AML-193 (cell line): ENCODE measurements at places on chromosomes 5 and 9.

- DNase-seq = no peak
These were observed 2.1 kb upstream of the INPP5E start for GRCh38 chr9:136441681-136442245.

GRCh38 chr9:126752376-126752775, 52.5 kb upstream of the ZBTB43 start:
- no peak for DNase-seq

- no peak for DNase-seq
These were observed 116.5 kb downstream of the MVB12B start for GRCh38 chr9:126443144-126443543.

DNA sequence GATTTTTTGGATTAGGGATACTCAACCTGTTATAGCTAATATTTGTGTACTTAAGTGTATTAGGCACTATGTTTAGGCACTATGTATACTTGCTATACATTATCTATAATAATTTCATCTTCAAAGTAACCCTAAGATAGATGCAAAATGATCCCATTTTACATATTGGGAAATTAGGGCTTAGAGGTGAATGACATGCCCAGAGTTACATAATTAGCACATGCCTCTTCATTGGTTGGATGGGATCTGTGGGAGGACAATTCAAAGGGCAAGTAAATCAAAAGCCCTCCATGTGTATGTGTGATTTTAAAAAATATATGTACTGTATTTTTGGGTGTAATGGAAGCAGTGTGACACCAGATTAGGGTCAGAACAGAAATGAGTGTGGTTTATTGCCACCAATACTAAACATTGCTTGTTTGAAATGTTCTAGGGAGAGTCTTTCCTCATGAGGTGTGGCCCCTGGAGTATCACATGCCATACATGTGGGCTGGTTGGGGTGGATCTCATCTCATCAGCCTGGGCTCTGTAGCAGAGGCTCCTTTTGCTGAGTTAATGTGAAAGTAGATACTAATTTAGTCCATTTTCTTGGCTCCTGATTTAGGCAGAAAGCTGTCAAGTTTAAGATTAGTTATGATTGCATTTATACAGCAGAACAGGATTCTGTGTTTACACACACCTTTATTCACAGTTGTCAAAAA, 5.5 kb downstream of the C9orf85 start:
- DNase-seq = no peak

DNA sequence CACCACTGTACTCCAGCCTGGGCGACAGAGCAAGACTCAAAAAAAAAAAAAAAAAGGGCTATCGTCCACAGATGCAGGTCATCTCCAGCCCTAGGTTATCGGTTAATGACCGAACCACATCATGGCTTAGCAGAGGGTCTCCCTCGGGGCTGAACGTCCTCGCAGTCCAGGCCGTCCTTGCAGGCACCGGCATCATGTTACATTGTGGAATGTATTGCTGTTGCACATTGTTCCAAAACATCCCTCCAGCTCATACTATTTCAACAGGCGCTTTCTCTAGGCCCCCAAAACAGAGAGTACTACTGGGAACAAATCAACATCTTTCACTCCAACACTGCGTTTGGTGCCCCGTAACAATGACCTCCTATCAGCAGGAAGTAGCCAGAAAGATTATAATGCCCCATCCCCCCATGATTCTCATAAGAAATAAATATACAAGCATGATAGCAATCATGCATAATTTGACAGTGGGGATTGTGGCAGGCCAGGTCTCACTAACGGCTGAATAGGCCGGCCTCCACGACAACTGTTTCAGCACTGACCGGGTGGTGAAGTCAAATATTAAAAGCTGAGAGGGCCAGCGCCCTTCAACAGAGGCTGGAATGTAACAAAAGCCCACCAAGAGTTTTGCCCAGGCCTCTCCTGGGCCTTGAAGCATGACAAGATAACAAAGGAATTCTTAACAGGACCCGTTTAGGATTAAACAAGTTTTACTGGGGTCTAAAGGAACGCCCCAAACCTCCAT, 1.1 kb upstream of the LCN9 start:
- DNase-seq = no peak

DNA sequence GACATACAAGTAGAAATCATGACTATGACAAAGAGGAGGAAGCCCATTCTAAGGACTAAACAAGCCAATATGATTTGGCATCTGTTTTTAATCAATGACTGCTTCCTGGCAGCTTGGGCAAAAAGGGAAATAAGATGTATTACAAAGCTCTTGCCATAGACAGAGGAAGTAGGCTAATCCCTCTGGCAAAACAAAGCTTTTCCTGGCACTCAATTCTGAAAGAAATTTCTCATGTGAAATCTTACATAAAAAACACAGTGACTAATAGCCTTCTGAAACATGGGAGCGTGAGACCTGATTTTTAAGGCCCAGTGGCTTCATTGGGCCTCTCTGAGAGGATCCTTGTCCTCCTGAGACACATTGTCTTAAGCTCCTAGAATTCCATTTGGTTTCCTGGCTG, 93.6 kb downstream of the COL23A1 start:
- DNase-seq = peak; percentile 48

DNA sequence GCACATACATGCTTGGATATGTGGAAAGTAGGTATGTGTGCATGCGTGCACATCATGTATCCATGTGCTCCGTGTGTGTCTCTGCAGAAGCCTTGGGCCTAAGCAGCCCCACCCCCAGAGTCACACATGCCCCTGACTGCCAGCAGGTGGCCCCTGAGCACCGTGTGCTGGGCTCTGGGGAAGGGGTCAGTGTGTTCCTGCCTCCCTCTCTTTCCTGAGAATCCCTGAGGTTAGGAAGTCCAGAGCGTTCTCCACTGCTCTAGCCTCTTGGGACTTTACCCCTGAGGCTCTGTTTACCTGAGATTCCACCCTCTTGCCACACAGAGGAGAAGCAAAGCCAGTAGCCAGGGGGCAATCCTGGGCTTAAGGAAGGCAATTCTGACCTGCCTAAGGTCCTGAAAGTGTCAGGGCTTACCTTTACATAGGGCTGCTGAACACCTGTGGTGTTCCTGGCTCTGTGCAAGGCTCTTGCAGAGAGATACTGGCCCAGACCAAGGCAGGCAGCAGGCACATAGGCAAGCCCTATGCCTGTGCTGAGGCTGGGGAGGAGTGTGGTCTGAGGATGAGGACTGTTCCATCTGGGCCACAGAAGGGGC, 207.3 kb downstream of the TMEM38B start:
- DNase-seq = no peak

DNA sequence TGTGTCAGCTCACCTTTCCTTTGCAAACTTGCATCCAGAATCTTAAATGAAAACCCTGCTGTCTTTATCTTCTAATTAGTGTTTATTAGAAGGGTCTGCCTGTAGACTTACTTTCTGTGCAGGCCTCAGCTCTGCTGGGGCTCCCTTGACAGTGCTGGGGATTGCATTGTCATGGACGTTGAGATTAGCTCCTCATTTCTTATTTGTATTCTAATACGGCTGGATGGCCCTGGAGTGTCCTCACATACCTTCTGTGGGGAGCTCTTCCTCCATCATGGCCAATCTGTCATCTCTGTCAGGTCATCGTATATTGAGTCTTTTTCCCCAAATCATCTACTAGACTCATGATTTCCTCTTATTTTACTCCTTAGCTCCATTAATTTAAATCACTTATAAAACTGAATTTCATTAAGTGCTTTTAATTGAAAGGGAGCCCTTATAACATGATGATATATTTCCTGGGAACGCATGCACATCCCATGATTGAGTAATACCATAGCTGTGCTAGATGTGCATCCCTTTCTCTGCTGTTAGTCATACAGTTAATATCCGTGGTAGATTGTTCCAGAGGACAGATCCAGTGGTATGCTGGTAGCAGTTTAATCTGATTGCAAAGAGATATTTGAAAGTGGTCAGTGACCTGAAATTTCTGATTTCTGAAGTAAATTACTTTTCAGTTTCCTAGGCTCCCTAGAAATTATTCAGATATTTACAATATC, 61.6 kb downstream of the ICE1 start:
- no peak for DNase-seq

DNA sequence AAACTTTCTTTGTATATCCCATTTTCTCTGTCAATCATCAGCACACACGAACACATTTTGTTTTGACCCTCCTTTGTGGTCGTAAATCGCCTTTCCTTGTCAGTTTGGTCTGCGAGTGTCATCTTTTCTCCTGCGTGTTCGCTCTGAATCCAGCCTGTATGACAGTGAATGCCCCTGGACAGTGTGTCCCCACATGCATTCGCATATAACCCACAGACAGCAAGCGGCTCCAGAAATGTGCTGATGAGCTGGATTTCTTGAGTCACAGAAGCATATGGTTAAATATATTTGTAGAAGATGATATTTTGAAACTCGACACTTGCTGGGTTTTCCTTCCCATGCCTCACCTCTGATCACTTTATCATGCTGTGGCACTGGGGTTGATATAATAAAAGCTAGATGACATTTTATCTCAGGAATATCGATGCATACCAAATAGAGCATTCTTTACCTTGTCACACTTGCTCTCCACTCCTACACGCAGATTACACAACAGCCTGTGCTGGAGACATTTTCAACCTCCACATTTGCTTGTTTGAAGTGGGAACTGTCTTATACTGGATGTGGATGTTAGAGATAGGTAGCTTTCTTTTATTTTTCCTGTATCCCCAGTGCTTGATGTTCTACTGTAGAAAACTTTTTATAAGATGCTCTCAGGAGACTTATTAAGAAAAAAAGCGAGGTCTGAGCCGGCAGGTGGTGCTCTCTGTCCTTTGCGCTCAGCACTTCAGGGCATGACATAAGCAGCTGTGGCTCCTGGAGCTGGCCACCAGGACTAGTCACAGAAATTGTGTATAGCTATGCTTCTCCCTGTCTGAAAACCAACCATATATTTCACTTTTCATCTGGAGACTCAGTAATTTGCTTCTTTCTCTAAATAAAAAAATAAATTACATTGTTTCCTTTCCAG, 215.1 kb downstream of the SH3GL2 start:
- no peak for DNase-seq

DNA sequence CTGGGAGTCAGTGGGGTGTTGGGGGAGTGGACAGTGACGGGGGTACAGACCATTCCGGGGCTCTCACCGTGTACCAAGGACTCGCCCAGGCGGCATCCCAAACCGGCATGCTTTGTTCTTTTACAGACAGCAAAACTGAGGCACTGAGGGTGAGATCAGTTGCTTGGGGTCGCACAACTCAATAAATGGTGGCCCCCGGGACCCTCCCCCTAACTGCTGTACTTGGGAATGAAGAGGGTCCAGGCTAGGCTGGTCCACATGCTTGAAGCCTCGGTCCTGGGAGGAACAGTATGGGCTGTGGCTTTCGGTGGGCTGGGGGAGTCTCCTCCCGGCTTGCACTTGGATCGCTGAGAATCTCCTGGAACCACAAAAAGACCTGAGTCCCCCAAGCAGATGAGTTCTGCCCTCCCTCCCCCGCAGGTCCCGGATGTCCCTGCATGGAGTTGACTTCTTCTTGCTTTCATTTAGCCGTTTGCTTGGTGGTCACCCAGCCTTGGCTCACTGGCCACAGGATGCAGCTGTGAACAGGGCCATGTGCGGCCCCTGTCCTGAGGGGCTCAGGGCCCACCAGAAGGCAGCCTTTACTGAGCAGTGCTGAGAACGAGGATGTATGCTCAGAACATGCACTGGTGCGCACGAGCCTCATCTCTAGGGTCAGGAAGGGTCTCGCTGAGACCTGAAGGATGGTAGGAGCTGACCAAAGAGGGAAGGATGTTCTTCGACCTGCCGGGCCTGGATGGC, 4.2 kb downstream of the LAMC3 start:
- no peak for DNase-seq

DNA sequence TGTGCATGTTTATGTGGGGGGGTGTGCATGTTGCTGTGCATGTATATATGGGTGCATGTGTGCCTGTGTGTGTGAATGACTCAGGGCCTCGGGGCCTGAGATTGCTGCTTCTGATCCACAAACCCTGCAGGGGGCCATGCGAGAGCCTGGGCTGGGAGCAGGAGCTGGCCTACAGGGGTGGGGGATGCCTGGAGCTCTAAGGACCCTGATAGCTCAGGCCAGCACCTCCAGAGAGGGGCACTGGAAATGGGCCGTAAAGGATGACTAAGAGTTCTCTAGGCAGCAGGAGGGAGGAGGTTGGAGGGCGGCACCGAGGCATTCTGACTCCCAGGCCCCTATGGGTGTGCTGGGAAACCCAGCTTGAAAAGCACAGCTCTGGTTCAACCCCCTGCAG, 6.9 kb upstream of the UBAC1 start:
- DNase-seq = no peak

GRCh38 chr9:4965174-4965821, 19.8 kb upstream of the JAK2 start:
- no peak for DNase-seq

DNA sequence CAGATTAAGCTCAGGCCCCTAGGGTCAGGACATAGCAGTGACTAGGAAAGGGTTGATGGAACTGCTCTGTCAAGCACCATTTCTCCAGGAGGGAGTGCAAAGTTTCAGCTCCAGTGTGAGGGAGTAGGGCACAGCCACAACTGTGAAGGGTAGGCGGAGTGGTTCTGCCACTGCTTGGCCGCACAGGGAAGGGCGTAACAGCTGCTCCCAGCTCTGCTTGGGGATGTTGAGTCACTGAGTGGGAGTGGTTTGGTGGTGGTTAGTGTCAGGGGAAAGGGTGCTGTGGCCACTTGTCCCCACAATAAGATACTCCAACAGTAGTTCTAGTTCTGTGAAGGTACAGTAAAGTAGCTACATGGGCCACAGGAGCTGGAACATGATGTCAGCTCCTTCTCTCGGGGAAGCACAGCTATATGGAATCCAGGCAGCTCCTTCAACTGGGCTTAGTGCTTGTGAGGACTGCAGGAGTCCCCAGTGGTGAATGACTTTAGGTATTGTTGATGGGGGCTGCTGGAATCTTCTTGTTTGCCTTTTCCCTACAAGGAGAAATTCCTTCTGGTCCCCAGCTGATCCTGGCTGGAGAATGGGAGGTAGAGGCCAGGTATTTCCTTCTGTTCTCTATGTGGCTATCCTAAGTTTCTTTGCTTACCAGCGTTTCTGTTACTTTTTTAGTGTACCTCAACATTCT, 314.5 kb downstream of the SPATA31D1 start:
- no peak for DNase-seq

GRCh38 chr5:56060276-56061110, 65.7 kb upstream of the IL6ST start:
- DNase-seq = no peak

DNA sequence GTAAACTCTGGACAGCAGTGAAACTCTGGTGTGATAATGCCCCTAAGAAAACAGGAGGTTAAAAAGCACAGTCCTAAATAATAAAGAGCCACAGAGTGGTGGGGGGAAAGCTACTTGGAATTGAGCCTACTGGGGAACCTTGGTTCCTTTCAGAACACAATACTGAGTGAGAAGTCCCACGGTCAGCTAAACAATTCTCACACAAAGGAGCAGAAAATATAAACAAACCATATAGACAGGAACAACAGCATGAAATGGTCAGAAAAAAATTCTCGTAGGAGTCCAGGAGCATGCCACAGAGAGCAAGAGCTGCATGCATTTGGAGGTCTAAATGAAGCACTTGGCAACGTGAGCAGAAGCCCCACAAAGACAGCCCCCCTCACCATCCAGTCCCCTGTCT, 56.0 kb downstream of the TEK start:
- DNase-seq = no peak

GRCh38 chr5:117204926-117205869, 630.6 kb upstream of the SEMA6A start:
- no peak for DNase-seq
